ENCODE measurements at places on chromosomes 13 and 19.

- DNase-seq: no peak
Observed at GRCh38 chr13:20721454-20722357, 18.2 kb downstream of the IL17D start.

- no peak for DNase-seq
Observed at GRCh38 chr13:44397766-44398223, 24.2 kb downstream of the SERP2 start.

- no peak for DNase-seq
Observed at GRCh38 chr19:40530091-40530901, 46.4 kb upstream of the SHKBP1 start.

GRCh38 chr19:55702131-55702627 is 27.2 kb downstream of the EPN1 start:
- DNase-seq: no peak

GRCh38 chr19:46659151-46660007 is 1.6 kb downstream of the DACT3 start:
- DNase-seq: no peak
